ENCODE measurements at places on chromosomes 13 and 19. TPM values are rescaled to one million over a fixed set of nuclear protein-coding genes. Genes with fewer than 3 reads are reported as not detected.

GRCh38 chr13:45196096-45196495 is 4.7 kb downstream of the KCTD4 start:
- no peak for DNase-seq

DNA sequence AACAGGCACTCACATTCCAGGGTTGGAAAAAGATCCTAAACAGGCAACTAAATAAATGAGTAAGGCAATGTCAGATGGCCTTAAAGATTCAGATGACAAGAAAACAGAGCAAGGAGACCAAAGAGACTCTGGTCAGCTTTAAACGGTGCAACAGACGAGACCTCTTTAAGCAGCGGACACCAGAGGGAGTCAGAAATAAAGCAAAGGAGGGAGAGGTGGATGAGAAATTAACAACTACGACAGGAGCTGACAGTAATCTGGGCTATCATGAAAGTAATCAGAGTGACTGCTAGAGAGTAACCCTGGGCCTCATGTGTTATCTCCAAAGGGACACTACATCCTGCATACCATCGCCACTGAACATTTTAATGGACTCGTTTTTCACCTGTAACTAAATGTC is 1.1 kb downstream of the ZNF550 start:
- DNase-seq: no peak

DNA sequence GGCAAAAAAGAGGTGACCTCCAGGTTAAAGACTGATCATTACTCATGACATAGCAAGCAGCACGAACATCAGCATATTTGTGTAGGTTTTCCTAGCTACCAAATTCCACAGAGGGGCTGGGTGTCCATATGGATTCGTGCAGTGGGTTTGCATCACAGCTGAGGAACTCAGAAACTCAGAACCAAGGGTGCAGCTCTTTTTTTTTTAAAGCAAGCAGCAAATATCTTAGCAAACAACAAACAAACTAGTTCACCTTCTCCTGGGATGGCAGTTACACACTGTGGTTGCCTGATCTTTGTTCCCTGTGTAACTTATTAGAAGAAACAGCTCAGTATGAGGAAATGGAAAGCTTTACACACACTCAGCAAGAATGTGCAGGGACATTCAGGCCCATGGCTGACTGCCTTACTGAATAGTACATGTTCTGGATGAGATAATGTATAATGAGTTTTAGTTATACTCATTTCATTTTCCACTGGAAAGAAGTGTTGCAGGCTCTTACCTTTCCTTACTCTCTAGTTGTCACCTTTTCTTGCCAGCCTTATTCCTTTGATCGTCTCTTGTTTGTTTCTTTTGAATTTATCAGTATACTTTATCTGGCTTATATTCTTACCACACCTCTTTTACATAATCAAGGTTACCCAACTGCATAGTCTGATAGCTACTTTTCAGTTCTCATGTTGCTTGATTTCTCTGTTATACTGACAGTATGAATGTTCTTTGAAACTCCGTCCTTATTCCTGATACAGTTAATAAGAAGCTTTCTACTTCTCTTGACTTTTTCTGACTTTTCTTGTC is 4.3 kb downstream of the NDFIP2 start:
- DNase-seq: peak; percentile 78

Gene POSTN
- 3,221 TPM for polyA plus RNA-seq

Gene ZNF442
- 2.7 TPM for polyA plus RNA-seq

DNA sequence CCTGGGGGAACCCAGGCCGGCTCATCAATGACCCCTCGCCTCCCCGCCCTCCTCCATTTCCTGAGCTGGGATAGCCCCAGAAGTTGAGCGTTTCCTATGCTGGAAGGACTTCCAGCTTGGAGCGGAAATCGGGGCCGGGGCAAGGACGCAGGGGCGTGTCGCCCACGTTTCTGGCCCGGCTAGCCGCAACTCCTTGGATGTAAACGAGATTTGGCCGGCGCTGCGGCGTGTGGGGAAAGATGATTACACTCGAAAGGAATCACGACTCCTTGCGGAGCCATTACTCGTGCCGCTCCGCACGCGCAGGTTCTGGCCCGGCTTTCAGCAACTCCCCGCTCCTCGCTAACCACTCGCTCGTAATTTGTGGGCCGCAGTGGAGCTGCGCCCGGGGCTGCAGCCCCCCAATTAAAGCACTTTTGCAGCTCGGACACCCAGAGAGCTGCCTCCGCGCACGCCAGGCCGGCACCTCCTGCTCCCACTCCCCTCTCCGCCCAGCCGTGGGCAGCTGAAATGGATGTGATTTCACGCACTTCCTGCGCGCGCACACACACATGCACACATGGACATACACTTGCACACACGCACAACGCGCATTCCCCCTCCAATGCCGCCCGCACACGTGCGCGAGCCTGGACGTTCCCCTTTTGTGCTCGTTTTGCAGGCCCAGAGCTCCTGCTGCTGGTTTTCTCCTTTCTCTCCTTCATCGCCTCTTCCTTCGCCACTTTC is 15.7 kb downstream of the ZIC5 start:
- peak; percentile 66 for DNase-seq

DNA sequence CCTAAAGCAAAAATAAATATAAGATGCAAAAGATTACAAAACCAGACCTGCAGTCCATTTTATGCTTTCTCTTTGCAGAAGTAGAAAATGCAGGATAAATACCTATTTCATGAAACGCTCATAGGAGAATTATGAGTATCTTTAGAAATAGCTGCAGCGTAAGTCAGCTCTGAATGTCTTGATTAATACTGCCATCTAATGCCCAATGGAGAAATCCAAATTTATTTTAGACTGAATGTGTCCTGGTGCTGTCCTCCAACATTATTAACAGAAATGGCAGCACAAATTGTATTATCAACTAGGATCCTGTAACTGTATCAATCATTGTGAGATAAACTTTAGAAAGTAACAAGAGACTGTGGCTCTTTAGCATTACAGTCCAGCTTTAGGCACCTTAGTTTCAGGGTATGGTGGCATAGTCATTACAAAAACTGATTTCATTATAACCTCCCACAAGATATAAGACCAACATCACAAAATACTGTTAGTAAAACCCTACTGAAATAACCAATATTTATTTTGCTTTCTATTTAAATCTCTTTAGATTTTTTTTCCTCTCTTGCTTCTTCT is 162.1 kb upstream of the MIR17HG start:
- DNase-seq: peak; percentile 40

DNA sequence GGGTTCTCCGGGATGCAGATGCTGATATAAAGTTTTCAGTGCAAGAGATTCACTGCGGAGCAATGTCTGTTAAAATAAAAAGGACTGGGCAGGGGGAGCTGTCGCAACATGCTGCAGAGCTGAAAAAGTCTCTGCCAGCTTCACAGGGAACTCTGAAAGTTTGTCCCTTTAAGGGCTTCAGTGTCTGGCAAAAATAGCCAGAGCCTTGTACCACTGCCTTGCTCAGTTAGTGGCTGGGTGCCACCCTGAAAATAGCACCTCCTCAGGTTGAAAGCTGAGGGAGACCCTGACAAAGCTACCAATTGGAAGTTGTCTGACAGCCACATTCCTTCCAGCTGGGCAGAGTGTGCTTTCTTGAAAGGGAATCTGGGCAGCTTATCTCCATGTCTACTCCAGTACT is 3.0 kb upstream of the NDFIP2 start:
- DNase-seq: no peak

DNA sequence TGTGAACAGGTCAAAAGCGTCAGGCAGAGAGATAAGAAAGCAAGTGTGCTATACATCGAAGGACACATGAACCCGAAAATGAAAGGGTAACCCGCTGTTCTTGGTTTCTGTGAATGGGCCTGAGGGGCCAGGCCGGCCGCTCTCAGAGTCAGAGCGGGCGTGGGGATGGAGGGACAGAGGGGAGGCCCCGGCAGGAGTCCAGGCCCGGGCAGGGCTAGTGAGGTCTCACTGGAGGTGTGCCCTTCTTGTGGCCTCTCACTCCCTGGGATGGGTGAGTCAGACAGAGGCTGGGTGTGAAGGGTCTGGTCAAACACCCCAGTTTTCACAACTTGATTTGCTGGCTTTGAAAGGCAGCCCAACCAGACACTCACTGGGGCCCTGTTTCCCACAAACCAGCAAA is 17.4 kb upstream of the NDUFS7 start:
- DNase-seq: no peak

DNA sequence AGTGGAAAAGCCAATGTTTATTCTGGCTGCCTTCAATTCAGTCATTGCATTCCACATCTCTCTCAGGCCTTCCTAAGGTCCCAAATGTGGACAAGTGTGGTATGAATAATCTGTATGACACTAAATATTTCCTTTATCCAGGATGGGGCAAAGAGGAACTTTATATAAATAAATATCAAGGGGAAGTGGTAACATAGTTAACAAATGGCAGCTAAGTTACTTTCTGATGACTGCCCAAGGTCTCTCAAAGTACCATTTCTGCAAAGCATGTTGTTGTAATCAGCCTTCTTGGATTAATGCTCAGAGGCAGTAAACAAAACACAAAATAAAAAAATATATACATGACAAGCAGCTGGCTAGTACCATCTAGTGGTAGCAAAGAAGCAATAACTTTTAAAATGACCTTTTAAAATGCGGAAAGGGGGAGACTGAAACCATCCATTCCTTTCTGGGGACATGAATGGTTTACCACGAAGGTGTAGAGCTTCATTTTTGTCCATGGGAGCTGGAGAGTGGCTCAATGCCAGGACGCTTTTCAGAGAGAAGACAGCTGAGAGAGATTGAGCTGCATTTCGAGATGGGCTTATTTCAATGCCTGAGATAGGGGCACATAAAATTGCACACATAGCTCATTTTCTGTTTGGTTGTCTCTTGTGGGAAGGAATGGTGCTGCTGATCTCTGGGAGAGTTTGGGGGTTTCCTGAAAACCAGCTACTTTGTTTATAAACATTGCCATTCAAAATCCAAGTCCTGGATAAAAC is 259.2 kb downstream of the RFC3 start:
- DNase-seq: peak; percentile 39

DNA sequence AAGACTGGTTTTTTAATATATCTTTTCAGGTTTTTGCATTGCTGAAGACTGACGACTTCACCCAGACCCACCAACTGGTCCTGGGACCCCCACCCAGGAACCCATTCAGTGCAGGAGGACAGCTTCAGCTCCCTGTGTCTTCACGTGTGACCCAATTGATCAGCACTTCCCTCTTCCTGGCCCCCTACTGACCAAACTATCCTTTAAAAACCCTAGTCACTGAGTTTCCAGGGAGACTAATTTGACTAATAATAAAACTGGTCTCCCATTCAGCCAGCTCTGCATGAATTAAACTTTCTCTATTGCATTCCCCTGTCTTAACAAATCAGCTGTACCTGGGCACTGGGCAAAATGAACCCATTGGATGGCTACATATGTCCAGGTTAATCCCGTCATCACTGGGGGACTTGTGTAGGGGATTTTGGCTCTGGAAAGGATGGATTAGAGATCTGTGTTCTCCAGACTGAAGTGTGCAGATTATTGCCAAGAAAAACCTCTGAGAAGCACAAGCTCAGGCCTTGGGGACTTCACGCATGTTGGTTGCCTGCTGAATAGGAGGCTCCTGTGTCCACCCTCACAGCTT is 16.3 kb upstream of the PARP4 start:
- DNase-seq: no peak

Gene DOCK6
- polyA plus RNA-seq: 29.0 TPM

DNA sequence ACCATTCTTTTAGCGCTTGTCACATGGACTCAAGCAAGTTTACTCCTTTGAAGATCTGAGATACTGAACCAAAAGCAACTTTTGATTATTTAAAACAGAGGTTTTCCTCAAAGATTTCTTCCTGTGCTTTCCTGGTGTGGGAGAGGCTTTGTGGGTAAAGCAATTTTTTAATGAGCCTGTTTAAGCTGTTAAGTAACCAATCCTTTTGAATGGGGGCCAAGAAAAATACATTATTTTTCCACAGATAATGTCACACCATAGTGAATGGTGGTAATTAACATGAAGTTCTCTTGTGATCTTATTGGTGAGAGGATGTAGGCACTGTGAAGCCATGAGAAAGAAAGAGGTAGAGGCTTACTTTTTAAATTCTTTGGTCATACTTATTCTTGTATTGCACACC is 55.8 kb upstream of the OBI1 start:
- DNase-seq: no peak

DNA sequence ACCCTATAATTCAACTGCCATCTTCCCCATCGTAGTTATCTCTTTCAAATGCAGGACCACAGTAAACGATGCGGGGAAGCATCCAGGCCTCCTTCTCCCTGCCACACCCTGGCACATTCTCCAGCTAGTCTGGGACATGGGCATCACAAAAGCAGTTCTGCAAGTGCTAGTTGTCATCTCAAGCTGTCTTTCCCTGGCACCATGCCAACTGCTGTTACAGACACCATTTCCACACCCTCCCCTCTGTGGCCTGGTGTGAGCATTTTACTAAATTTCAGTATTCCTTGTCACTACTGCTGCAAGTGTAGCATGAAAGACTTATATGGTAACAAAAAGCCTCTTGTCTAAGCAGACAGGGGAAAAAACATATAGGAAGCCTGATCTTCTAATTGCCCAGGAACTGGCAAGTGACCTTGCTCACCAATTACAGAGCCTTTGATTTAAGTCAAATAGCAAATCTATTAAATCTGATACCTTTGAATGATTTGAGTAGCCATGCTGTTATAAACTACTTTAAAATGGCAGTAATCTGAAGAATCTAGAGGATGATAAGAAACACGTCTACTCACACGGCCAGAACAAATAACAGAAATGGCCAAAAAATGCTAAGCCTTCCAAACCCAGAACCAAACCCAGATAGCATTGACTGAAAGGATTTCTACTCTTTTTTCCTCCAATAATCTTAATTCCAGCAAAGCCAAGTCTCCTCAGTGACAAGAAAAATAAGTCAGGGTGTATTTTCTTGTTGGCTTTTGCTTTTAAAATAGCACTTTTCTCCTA is 179.0 kb downstream of the NUFIP1 start:
- DNase-seq: no peak
